ENCODE measurements at places on chromosomes 5 and 9. TPM values are rescaled to one million over a fixed set of nuclear protein-coding genes. Genes with fewer than 3 reads are reported as not detected.
A peak's percentile ranks its signal among the peaks of the same experiment; 100 is the strongest.

TLE1 gene
- total RNA-seq, result 51.5 TPM

FOXD1 gene
- total RNA-seq, result not detected

PCDHA7 gene
- total RNA-seq, result 0.37 TPM

PCDHA13 gene
- total RNA-seq, result 0.55 TPM

GOLM1 gene
- total RNA-seq, result 127 TPM

PAEP gene
- not detected for total RNA-seq

NR3C1 gene
- total RNA-seq, result 23.9 TPM

DNA sequence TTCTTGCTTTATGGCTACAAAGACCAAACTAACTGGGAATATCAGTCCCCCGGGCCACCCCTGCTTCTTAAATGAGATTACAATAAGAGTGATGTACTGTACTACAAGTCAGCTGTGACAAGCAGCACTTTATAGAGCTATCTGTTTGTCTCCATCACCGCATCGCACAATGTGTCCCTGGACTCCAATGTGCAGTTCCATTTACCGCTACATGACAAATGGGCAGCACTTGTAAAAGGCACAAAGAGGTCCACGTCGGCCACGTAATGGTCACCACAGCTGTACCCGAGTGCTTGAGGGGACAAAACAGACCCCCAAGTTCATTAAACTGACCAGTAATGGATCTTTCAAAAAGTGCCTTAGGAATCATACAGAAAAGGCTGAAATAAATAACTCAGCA is 54.1 kb downstream of the PSMB7 start:
- DNase-seq, result no peak

- DNase-seq, result no peak
Measured at GRCh38 chr9:128995791-128996190, 32.3 kb downstream of the SH3GLB2 start.

DNA sequence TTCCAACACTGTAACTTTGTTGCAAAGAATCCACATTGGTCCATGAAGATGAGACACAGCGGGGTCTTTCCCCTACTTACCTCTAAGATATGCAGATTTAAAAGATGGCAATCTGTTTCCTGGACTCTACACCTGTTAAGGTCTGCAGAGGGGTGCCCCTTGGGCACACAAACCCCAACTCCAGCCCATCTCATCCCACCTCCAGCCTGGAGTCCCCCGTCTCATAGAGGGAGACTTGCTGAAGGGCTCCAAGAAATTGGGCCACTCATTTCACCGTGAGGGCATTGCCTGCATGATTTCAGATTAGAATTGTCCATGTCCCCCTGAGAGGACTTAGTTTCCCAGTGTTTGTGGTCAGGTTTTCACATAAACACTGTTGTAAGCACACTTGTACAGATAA is 365.7 kb downstream of the IRX2 start:
- DNase-seq, result no peak

GRCh38 chr5:118220556-118221195 is 767.7 kb downstream of the DTWD2 start:
- DNase-seq, result no peak

DNA sequence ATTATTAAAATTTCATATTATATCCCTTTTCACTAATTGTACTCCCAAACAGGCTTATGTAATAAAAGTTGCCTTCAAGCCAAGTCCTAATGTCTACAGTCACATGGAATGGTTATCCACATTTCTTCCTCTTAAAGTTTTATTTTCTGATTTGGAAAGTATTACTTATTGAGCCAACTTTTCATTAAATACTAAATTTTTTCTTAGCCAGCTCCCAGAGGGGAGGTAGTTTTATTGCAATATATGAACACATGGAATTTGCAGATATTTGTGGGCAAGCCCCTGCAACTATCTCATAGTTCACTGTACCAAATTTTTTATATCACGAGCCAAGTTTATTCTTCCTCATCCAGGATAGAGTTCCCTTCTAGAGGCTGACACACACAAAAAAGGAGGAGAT is 332.8 kb upstream of the PTGER4 start:
- DNase-seq, result no peak

DNA sequence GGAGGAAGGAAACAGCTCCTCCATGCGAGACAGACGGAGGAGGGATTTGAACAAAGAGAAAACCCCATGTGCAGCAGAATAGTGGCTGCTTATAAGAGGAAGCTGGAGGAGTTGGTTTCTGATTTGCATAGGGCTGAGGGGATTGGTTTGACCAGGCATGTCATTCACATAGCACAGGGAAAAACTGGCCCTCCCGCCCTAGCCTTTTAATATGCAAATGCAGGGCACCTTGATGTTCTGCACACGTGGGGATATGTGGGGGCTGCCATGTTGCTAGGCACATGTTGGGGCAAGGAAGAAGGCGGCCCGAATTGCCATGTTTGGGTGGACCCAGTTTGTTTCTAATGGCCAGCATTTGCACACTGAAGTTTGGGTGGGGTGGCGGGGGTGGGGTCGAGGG is 42.2 kb downstream of the OSMR start:
- DNase-seq, result no peak

GRCh38 chr5:143403593-143404415 is at the start of gene NR3C1:
TSS of gene NR3C1 (minus strand) at chr5:143403686. CDS start at chr5:143400839, 2,847 bp downstream.
- peak; percentile 88 for DNase-seq

GRCh38 chr5:57779383-57780223 is 297.0 kb upstream of the ACTBL2 start:
- no peak for DNase-seq

DNA sequence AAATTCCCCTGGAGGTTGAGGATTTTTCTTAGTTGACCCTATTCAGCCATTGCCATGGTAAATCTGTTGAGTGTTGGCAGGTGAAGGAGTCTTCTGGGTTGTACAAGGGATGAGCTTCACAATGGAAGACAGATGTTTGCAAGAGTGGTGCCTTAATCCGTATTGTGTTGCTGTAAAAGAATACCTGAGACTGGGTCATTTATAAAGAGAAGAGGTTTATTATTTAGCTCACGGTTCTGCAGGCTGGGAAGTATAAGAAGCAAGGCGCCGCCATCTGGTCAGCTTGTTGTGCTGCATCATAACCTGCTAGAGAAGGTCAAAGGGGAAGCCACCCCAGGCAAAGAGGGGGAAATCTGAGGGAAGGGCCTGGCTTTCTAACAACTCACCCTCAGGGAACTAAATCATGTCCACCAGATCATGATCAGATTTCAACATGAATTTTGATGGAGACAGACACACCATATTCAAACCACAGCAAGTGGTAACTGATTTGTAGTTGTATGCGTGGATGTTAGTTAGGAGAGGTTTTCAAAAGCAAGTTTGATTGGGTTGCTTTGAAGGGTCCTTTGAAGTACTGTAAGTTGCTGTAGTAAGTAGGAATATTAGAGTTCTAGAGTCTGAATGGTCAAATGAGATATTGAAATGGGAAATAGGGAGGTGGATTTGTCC is 2.5 kb downstream of the TNPO1 start:
- peak; percentile 74 for DNase-seq

DNA sequence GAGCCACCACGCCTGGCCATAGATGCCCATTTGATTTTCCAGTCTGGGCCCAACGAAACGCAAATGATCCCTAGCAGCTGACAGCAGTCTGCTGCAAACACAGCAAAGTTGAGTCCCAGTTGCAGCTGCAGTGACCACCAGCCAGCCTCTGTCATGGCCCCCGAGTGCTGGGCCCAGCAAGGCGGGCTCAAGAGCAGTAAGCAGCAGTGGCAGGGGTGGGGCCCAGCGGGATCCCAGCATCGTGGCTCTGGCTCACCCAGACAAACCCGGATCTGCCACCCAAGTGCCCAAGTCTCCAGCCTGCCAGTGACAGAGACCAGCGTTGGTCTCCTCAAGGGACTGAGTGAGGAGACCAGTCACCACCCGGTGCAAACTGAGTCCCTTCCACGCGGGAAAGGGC is 6.9 kb upstream of the LTC4S start:
- no peak for DNase-seq

GRCh38 chr5:90307322-90307721 is 102.2 kb downstream of the CETN3 start:
- DNase-seq, result no peak

GRCh38 chr9:135884328-135885035 is 22.9 kb downstream of the CAMSAP1 start:
- no peak for DNase-seq

DNA sequence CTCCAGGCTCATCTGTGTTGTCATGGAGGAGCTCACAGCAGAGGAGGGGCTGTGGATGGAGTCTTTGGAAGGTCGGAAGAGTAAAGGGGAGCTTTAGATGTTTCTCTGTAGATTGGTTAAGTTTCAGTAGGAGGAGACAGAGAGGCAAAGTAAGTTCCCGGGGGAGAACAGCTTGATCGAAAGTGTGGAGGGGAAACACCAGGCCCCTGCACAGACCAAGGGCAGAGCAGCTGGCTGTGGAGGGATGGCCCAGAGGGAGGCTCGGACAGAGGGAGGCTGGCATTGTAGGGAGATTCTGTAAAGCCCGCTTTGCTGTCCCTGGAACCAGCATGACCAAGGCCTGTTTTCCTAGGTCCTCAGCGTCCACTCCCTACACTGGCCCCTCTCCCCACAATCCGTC is 5.3 kb upstream of the OR2V2 start:
- DNase-seq, result no peak

DNA sequence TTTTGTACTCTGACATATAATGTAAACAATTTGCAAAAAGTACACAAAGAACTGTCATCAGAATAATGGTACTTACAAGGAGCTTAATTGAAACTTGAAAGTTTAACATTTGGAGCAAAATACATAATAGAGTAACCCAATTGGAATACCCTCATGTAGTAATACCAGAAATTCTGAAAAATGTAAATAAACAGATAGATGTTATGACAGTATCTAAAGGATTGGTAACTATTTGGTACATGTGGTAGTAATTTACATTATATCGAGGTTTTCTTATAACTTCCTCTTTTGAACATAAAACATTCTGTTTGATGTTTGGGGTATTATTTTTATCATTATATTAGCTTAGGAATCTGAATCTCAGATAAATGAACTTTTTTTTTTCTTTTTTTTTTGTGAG is 211.7 kb upstream of the ELL2 start:
- DNase-seq, result no peak

DNA sequence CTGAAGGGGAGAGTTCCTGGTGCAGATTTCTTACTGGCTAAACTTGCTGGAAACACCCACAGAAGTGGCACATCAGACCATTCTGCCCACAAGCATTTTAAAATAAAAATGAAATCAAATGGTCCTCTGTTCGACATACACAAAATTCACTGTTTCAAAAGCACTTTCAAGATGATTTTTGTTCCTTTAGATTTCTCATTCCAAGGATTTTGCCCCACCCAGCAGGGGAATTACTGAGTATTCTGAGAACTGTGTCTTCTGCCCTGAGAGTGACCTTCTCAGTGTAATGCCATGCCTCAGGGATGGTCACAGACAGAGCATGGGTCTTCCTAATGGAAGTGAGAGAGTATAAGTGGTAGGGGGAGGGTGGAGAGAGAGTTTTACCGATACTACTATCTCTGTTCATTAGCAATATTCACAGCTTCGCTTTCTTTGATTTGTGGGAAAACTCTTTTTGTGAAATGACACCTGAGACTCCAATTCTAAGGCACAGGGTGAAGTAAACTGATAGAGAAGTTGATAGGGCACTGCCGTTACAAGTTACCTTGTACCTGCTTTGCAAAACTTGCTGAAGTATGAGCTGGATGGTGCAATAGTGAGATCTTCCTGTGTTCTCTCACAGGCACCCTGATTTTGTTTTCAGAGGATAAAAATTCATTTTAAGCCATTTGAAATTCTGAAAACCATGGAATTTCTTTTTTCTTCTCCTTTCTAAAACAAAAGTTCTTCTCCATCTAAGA is 95.8 kb upstream of the CD180 start:
- DNase-seq, result no peak

DNA sequence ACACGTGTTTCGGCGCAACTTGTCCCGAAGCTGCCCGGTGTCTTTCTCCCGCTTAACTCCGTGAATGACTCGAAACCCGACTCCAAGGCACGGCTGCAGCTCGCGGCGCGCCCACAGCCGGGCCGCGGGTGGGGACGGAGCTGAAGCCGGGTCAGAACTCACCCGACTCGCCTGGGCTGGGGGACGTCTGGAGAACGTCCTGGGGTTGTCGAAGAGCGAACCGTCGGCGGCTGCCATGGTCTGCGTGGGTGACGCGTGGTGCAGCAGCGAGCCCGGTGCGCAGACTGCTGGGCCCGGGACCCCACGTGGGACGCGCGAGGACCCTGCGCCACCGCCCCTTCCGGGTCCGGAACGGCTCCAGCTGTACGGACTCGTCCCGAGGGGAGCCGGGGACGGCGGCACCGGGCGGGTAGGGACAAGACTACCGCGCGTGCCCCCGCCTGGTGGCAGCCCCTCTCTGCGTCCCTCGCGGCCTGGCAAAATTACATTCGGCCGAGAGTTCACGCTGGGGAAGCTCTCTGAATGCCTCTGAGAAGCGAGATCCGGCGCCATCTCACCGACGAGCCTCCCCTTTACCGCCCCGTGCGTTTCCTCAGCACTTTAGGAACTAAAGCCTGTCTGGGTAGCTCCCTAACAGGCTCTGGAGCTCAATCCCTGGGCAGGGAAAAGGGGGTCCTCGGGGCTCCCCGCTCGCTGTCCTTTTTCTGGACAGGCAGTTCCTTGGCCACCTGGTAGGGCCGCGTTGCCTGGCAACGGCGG is at the start of gene DDX31:
DDX31 (minus strand) TSS at position 286 of the 759 bp plus-strand sequence; CDS start at position 237, 49 bp downstream.
- peak; percentile 87 for DNase-seq

DNA sequence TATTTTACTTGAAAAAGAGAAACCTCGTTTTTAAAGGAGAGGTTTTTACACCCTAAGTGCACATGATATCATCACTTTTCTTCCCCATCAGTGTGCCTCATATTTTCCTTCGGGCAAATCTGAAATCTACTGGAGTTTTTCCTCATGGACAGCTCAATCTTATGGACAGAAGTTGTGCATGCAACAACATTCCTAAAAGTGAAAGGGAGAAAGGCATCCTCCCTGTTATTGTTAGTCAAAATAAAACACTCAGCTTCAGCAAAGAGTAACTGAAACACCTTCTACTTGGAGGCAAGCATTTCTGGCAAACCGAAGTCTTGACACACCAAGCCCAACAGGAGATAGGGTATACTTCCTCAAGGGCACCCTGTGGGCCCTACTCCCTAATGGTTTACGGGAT is 217.9 kb downstream of the BNC2 start:
- DNase-seq, result no peak

DNA sequence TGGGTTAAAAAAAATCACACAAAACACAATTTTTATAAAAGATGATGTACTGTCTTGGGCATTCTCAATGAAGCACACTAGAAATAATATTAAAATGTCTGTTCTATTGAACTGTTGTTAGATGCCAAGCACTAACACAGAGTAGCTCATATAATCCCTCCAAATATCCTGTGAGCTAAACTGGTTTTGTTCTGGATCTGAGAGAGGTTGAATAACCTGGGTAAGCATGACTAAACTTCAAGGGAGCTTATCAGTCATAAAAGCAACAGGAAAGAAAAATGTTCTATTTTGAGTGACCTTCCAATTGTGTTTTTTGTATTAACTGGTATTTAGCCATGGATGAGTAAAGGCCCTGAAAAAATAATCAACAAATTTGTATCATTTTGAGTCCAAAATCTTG is 175.3 kb downstream of the SMC2 start:
- no peak for DNase-seq

- no peak for DNase-seq
Measured at GRCh38 chr5:132054697-132055440, 5.6 kb upstream of the IL3 start.

GRCh38 chr5:88886252-88886651 is 3.3 kb upstream of the MEF2C start:
- no peak for DNase-seq

Data from transverse colon (tissue), 4 donors.